ENCODE measurements at places on chromosomes 12 and 14.

DNA sequence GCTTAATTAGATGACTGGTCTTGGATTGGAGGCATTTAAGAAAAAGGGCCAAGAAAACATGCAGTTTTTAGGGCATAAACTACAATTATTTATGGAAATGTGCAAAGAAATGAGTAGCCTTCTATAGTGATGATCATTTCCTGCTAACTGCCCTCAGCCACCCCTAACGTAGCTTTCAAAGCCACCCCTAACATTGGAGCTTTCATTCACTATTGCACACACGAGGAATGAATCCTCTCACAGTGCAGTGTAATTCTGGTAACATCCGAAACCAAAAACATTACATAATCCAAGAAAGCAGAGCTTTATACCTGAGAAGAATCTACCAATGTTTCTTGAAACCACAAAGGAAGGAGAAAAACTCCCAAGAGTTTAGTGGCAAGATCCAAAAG, 1003.6 kb downstream of the TMEM121 start:
- DNase-seq, result no peak

DNA sequence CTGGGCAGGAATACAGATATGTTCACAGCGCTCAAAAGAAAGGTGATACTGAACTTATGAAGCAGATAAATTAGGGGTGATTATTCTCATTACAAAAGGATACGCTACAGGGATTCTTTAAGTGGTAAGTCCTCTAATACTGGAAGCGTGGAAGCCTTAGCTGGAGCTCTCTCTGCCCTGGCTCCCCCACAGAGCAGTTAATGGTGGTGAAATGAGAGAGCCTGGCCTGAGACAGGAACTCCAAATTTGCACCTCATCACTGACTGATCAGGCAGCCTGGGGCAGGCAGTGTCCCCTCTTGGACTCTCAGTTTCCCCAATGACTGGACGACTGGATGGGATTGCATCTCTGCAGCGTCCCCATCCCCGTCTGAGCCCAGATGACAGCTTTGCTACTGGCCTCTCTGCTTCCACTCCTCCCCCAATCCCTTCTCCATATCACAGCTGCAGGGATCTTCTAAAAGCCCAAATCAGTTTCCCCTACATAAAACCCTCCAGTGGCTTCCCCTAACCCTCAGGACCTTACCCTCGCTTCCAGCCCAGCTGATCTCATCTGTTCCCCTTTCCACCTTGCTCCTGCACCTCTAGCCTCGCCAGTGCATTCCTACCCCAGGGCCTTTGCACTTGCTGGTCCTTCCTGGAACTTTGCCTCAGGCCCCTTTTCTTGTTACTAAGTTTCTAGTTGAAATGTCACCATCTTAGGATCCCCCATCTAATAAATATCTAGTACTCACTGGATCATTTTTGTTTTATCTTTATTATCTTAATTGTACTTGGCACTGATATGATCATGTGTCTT, 171.7 kb upstream of the LHX5 start:
- DNase-seq, result peak; percentile 47

DNA sequence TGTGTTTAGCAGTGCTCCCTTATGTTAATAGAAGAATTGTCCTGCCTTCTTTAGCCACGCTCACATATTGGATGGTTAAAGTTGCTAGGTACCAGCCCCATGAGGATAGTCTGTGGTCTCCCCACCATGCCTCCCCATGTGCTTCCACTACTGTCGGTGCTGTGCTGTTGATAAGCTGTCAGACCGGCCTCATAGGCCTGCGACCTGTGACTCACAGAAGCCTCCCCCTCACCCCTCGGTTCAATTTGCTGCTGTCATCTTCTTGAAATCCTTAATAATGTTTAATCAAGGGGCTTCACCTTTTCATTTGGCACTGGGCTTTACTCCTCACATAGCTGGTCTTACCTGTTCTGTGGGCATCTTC, 227.2 kb downstream of the NPAS3 start:
- DNase-seq, result no peak

DNA sequence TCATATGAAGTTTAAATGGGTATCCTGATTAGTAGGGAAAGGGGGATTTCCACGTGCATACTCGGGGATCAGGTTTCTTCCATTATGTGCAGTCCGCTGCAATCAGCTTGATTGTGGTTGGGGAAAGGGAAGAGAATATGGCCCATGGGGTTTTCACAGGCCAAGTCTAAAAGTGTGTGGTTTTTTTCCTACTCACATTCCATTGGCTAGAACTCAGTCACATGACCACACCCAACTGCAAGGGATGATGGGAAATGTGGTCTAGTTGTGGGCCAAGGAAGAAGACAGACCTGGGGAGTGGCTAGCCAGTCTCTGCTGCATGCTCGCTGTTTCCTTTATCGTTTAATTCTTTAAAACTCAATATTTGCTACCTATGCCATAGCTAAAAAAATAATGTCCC, 105.1 kb downstream of the PRIMA1 start:
- no peak for DNase-seq

GRCh38 chr12:94109160-94109559, 39.2 kb upstream of the PLXNC1 start:
- no peak for DNase-seq

- DNase-seq, result no peak
Observed at GRCh38 chr12:13196130-13196921, at the start of gene EMP1. Gene EMP1, plus strand, starts transcription at chr12:13196726. Its CDS starts 14,785 bp downstream, at chr12:13211511.

GRCh38 chr14:104119119-104119487, 19.3 kb upstream of the KIF26A start:
- DNase-seq, result no peak

DNA sequence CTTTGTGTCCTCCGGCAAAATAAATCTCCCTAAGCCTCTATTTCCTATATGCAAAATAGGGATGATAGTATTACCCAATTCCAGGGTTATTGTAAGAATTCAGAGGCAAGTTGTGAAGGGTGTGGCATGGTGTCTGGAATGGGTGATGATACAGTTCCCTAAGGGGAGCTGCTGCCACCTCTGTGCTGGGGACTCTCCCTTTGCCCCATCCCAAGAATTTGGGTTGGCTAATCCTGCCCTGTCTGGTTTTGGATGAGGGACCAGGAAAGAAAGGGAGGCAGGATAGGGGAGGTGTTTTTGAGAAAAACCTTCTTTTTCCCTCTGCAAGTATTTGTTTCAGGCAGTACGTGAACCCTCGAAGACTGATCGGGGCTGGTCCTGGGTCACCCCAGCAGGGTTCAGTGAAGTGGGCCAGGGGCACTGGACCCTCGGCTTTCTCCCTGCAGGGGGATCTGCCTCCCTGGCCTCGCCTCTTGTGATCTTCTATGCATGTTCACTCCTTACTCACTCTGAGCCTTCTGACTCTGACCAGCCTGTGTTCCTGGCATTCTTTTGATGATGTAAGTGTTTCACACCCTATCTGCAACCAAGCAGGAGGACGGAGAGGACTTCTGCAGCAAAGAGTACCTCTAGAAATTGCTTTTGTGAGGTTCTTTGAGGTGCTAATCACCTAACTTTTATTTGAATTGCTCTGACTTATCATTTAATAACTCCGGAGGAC, 60.8 kb downstream of the RASSF3 start:
- DNase-seq, result no peak

DNA sequence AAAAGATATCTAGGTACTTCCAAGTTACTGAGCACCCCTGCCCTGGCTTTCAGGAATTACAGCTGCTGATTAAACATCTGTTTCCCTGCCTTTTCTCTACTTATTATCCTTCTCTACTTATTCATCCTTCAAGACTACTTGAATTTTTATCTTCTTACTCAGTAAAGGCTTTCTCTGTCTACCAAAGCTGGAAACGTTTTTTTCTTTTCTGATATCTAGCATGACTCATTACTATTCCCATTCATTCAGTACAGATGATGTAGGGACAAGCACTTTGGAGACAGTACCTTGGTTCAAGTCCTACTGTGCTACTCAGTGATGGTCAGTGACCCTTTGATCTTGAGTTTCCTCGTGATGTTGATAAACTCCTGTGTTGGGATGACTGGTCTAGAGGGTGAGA, 848.7 kb downstream of the NRXN3 start:
- DNase-seq, result no peak

GRCh38 chr14:92906420-92906819, 16.5 kb upstream of the CHGA start:
- no peak for DNase-seq

GRCh38 chr14:98350213-98350612, 921.8 kb downstream of the BCL11B start:
- no peak for DNase-seq

- no peak for DNase-seq
Observed at GRCh38 chr12:116143909-116144308, 133.6 kb downstream of the MED13L start.

DNA sequence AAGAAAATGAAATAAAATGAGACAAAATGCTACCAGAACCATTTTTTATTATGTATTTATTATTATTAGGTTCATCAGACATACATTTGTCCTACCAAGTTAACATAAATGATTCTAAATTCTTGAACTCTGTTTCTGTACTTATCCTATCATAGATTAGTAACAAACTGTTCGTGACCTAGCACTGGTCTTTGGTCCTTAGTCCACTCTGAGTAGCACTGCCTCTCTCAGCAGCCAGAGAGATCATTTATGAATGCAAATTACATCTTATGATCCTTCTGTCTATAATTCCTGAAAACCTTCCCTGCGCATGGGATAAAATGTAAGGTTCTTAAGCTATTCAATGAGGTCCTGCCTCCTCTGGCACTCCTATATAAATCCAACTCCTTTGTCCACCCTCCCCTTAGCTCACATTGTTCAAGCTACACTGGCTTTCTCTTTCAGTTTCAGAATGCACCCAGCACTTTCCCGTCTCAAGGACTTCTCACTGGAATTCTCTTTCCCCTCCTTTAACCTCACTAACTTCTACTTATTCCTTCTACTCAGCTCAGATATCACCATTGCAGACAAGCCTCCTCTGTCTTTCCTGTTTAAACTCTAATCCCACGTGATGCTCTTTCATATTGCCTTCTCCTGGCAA, 17.1 kb downstream of the PDZRN4 start:
- no peak for DNase-seq

- DNase-seq, result no peak
Observed at GRCh38 chr12:46276756-46277155, 7.9 kb upstream of the SLC38A1 start.

DNA sequence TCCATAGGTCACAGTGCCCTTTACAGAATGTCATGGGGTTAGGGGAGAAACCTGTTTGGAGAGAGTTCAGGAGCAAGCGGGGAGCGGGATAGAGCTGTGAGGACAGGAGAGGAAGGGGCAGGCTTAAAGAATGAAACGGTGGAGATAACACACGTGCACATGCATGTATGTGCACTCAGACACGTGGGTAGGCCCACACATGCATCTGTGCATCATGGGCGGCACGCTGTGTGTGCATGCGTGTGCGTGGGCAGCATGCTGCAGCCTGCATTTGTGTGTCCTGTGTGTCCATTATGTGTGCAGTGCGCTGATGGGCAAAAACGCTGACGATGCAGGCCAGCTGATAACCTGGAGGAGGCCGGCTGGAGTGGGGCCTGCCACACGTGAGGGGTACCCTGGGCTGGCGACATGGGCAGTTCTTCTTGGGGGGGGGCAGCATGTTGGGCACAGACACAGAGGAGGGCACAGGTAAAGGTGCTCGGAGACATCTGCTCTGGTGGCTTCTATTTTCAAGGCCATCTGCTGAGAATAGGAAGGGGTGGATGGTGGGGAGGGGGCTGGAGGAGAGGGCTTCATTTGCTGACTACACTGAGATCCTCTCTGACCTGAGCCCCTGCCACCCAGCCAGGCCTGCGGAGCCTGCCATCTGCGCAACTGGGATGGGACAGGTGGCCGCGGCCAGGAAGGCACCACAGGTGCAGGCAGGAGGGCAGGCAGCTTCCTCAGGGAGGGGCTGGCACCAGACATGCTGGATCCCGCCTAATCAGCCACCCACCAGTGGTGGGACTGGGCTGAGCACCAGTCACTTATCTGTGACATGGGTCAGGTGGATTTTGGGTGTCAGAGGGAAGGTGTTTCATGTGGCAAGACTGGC, 4.6 kb upstream of the ANKRD9 start:
- no peak for DNase-seq

- no peak for DNase-seq
Observed at GRCh38 chr12:83074358-83074894, 387.7 kb downstream of the TMTC2 start.

DNA sequence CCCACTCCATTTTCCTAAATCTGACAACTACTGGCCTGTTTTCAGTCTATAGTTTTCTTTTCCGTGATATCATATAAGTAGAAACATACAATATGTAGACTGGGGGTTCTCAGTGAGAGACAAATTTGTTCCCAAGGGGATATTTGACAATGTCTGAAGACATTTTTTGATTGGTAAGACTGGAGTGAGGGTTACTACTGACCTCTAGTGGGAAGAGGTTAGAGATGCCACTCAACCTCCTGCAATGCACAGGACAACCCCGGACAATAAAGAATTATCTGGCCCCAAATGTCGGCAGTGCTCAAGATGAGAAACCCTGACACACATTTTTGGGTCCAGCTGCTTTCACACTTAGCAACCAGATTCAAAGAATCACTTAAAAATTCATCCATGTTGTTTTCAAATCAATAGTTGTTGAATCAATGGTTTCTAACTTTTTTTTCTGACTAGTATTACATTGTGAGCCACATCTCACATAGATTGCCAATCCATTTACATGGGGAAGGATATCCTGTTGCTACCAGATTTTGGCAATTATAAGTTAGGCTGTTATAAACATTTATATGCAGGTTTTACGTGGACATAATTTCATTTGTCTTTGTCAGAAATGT, 307.1 kb downstream of the RPL10L start:
- DNase-seq, result peak; percentile 8

GRCh38 chr12:122081083-122081696, 2.6 kb downstream of the MLXIP start:
- DNase-seq, result no peak

- no peak for DNase-seq
Observed at GRCh38 chr12:5088586-5089264, 45.0 kb downstream of the KCNA5 start.

- DNase-seq, result no peak
Observed at GRCh38 chr14:61747342-61747741, 14.9 kb upstream of the SNAPC1 start.

- no peak for DNase-seq
Observed at GRCh38 chr12:123917337-123917850, 55.2 kb downstream of the CCDC92 start.

- no peak for DNase-seq
Observed at GRCh38 chr12:46380881-46381280, 8.3 kb upstream of the SLC38A2 start.

DNA sequence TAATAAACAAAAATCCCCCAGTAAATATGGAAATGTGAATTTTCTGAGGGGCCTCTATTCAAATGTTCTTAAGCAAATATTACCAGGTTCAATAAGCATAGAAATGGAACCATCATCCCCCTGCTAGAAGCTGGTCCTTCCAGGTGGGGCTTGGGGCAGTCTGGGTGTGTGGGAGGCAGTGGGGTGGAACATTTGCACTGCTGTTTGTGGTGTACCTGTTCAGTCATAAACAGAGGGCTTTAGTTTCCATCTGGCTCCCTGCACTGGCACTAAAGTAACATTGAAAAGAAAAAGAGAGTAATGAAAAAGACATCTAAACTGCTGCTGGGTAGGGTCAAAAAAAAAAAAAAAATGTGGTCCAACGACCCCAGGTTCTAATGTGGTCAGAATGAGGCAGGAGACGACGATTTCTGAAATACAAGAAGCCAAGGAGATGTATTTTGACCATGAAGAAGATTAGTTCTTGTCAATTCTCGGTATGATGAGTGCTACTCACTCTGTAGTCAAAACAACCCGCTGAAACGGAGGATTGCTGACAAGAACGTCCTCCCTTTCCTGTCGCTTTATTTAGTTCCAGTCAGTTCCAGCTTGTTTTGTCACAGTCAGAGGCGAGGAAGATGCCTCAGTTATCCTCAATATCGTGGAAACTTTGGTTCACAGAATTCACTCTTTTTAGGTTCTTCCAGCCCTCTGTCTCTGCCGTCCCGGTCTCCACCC, 44.2 kb upstream of the MANSC4 start:
- DNase-seq, result no peak

GRCh38 chr12:24600551-24600950, 348.4 kb downstream of the BCAT1 start:
- DNase-seq, result no peak

Data from NCI-H1417 treated with DMSO at 0.1 percent for 48 hours (cell line).